Activated CD4-positive, alpha-beta T cell treated with anti-CD3 and anti-CD28 coated beads, Interleukin-2, amount 50 U/mL, for 4 hours (primary cell): ENCODE measurements at places on chromosomes 6 and 20.

DNA sequence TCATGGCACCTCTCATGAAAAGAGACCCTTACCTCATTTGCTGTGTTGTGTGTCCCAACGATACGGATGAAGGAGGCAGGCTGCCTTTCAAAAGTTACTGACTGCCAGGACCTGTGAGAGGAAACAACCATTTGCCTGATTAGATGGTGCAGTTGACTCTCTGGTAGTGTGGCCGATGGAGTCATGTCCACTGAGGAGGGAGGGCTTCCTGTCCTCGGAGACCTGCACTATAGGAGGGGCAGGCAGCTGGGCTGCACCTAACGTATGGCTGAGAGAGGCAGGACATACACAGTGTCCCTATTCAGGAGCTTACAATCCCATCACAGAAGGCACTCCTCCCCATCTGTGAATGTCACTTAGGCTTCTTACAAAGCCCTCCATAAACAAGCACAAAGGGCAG, 373.0 kb downstream of the ZFAND3 start:
- no peak for DNase-seq

DNA sequence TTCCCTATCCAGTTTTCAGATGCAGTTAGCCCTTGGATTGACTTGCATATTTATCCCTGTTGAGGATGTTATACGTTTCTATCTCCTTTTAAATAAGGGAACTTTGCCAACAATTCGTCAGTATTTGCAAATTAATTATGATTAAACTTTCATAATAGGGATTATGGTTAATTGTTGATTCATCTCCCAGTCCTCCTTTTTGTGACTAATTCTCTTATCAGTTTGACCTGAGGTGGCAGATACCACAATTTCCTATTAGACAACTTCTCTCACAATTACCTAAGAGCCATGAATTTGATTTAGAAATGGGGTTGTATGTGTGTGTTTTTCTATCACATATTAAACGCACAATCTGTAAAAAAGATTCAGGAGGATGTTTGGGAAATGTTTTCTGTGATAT, 172.9 kb downstream of the LAMA2 start:
- no peak for DNase-seq

GRCh38 chr20:43507150-43508080, at the start of gene L3MBTL1:
Gene L3MBTL1 (plus strand): TSS chr20:43507697. CDS start chr20:43513504, 5,807 bp downstream.
- no peak for DNase-seq

DNA sequence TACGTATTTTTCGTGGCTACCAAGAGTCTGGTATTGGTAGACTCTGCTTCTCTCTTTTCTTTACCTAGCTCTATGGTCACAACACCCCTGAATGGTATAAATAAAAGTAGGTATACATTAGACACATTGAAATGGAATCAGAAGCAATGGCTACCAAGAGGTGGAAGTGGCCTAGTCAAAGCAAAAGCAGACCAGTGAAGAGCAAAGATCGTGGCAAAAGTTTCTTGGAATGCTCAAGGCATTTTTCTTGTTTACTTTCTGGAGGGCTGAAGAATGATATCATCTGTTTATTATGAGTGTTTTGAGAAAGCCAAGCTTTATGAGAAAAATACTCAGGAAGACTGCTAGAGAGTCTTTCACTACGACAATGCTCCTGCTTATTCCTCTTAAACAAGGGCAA, 28.6 kb upstream of the MOCS1 start:
- DNase-seq: no peak

DNA sequence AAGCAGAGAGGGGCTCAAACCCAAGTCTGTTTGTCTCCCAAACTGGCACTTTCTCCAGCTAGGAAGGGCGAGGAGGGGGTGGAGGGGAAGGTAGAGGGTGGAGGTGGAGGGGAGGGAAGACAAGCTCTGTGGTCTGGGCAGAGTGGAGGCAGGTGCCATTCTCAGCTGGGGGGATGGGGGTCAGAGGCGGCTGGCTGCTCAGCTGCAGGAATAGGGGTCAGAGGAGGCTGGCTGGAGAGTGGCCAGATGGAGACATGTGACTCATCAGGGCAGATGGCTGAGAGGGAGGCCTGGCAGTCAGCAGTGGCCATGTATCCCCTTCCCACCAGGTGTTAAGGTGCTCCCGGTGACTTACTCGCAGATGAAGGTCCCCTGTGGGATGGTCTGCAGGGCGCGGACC, 3.5 kb upstream of the SLC44A4 start:
- DNase-seq: no peak

GRCh38 chr20:17849901-17850683, 118.5 kb downstream of the SNX5 start:
- DNase-seq: no peak

GRCh38 chr20:51749674-51750036, 18.5 kb downstream of the ATP9A start:
- no peak for DNase-seq

DNA sequence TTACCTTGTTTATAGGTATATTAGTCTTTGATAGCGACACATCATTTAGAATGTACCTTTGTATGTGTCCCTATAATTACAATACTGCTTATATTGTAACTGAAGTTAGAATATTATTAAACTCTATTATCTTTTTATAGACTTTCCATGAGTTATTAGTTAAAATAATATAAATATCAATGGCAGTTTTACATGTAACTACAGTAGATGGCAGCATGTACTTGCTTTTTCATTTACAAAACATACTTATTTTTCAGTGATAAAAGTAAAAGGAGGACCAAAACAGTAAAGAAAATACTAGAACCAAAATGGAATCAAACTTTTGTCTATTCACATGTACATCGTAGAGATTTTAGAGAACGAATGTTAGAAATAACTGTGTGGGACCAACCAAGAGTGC, 364.3 kb downstream of the RIMS1 start:
- no peak for DNase-seq

DNA sequence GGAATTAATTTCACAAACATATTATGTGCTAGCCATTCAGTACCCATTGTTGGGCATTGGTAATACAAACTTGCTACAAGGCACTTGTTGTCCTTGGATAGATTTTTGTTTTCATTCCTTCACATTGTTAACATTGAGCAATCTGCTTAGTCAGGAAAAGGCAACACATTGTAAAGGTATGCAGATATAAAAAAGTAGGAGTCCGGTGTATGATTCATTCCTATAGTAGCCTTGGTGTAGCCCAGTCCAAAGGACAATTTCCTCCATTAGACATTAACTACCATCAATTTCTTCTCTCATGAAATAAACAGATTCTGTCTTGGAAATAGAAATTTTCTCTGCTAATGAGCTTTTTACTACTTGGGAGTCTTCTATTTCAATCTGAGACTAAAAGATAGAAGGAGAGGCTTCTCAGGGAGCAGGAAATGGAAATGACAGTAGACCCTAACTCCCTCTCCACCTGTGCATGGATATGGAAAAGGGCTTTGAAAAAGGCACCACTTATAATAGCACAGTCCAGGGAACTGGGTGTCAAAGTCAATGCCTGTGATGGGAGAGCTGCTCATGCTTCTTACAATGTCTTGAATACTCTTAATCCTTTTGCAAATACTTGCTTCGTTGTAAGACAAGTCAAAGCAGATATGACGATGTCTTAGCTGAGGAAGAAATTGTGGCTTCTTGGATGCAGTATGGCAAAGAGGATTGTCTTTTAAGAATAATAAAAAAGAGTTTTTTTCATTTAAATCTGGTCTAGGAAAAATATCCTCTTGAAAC, 369.4 kb upstream of the CITED2 start:
- DNase-seq: no peak

DNA sequence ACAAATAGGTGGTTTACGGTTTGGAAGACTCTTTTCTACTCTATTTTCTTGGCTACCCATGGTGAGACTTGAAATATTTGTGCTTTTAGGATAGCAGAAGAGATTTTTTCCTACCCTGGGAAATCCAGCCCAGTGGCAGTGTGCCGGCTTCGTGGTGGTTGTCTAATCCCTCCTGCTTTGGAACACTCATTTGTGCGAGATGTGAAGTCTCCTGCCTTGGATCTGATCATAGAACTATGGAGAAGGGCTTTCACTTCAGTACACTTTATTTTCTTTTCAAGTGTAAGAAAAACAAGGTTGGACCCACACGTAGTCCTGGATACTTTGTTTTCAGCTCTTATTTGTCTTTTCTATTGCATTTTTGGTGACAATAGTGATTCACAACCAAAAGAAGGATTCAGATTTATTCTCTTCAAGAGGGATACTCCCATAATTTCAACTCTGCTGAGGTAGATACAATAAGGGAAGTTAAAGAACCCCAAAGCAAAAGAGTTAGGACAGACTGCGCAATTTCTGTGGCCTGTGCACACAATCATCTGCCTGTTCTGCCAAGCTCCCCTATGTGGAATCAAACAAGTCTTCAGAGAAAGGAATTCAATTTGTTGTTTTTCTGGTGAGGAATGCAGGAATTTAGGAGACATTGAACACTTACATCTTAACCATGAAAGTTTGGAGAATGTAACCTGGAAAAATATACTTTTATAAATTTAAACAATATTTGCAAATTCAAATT, 413.2 kb downstream of the GJA1 start:
- no peak for DNase-seq
